ENCODE measurements at places on chromosomes 1 and 21.

- H3K4me1 ChIP-seq: peaks cover 27% of the 10 kb centered on the region
- H3K4me3 ChIP-seq: no peak overlapping the region
- H3K36me3 ChIP-seq: peaks cover 22% of the 10 kb centered on the region
- DNase-seq: no peak
- no peaks in the 10 kb centered on the region for H3K27me3 ChIP-seq
These were observed 31.3 kb downstream of the XKR8 start for GRCh38 chr1:27990920-27991537.

- no peak overlapping the region for H3K27ac ChIP-seq
- H3K4me3 ChIP-seq: no peak overlapping the region
- peaks cover 17% of the 10 kb centered on the region for H3K36me3 ChIP-seq
- DNase-seq: no peak
These were observed 6.2 kb downstream of the SMIM1 start for GRCh38 chr1:3778590-3779264.

- no peaks in the 10 kb centered on the region for H3K36me3 ChIP-seq
- no peak overlapping the region for H3K4me3 ChIP-seq
- H3K27ac ChIP-seq: peak overlapping the region; percentile 11
- peaks cover 33% of the 10 kb centered on the region for H3K4me1 ChIP-seq
- peaks cover 7% of the 10 kb centered on the region for H3K27me3 ChIP-seq
These were observed 7.7 kb upstream of the S100A2 start for GRCh38 chr1:153573351-153573750.

- no peaks in the 10 kb centered on the region for H3K36me3 ChIP-seq
- H3K4me1 ChIP-seq: no peaks in the 10 kb centered on the region
- H3K4me3 ChIP-seq: no peak overlapping the region
- H3K27me3 ChIP-seq: peaks cover 21% of the 10 kb centered on the region
- no peak overlapping the region for H3K27ac ChIP-seq
These were observed 14.7 kb upstream of the HAO2 start for GRCh38 chr1:119353836-119354235.

GRCh38 chr1:38235705-38236104 lies 189.1 kb upstream of the POU3F1 start:
- H3K27me3 ChIP-seq: peaks cover 9% of the 10 kb centered on the region
- no peak for DNase-seq
- H3K4me1 ChIP-seq: no peaks in the 10 kb centered on the region
- H3K36me3 ChIP-seq: no peaks in the 10 kb centered on the region
- H3K4me3 ChIP-seq: no peak overlapping the region

- H3K4me1 ChIP-seq: no peaks in the 10 kb centered on the region
- H3K4me3 ChIP-seq: no peak overlapping the region
- peaks cover 49% of the 10 kb centered on the region for H3K36me3 ChIP-seq
- peak; percentile 77 for DNase-seq
These were observed 46.6 kb downstream of the PACC1 start for GRCh38 chr1:212368073-212368484.

DNA sequence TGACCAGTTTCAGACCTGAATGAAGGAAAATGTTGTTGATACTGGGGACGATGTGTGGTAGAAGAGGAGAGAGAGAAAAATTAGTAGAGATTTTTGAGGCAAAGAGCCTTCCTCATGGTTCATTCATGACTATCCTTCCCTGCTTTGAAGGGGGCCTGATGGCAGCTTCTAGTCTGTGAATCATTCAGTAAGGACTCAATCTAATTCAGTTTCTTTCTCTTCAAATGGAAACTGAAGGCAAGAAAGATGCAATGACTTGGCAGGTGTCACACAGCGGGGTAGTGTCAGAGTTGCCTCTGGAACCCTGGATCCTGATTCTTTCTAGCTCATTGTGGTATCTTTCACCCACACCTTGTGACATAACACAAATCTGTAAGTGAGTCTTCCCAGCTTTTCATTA lies 14.9 kb upstream of the CD5L start:
- H3K36me3 ChIP-seq: no peaks in the 10 kb centered on the region
- peaks cover 8% of the 10 kb centered on the region for H3K27me3 ChIP-seq
- no peak for DNase-seq
- no peak overlapping the region for H3K27ac ChIP-seq
- no peaks in the 10 kb centered on the region for H3K4me1 ChIP-seq

- DNase-seq: no peak
- peak overlapping the region; percentile 43 for H3K27ac ChIP-seq
- peaks cover 72% of the 10 kb centered on the region for H3K4me1 ChIP-seq
- H3K27me3 ChIP-seq: no peaks in the 10 kb centered on the region
- peak overlapping the region; percentile 25 for H3K4me3 ChIP-seq
These were observed 2.7 kb downstream of the MEF2D start for GRCh38 chr1:156497743-156498431.

- peak overlapping the region; percentile 8 for H3K27ac ChIP-seq
- H3K4me3 ChIP-seq: no peak overlapping the region
- peaks cover 12% of the 10 kb centered on the region for H3K36me3 ChIP-seq
These were observed 25.4 kb downstream of the MX2 start for GRCh38 chr21:41387042-41387819.

GRCh38 chr1:22949822-22950331 lies 22.8 kb downstream of the LACTBL1 start:
- H3K27ac ChIP-seq: no peak overlapping the region
- DNase-seq: no peak
- H3K4me1 ChIP-seq: no peaks in the 10 kb centered on the region
- peaks cover 21% of the 10 kb centered on the region for H3K27me3 ChIP-seq

- H3K4me3 ChIP-seq: no peak within 1 kb of the TSS
- H3K36me3 ChIP-seq: no peaks in the 10 kb centered on the region
- no peak for DNase-seq
These were observed at the start of gene CRYBG2 for GRCh38 chr1:26353976-26354820. CRYBG2 (minus strand) TSS chr1:26354130; CDS start chr1:26346657, 7,473 bp downstream.

DNA sequence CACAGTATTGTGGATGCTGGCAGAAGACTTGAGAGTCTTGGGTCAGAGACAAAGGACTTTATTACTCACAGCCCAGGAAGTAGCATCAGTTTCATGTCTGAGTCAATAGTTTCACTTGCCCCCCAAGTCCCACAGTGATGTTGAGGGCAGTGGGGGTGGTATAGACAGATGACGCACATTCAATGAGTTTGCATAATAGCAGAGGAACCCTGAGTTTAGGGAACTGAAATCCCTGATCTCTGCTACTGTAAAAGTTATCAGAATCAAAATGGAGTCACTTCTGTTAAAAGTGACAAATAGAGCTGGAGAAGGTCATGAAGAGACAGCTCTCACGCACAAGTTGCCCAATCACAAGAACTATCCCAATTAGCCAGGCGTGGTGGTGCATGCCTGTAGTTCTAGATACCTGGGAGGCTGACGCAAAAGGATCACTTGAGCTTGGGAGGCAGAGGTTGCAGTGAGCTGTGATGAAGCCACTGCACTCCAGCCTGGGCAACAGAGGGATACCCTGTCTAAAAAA lies 11.5 kb upstream of the HCRTR1 start:
- no peak overlapping the region for H3K27ac ChIP-seq
- no peak overlapping the region for H3K4me3 ChIP-seq
- H3K4me1 ChIP-seq: peaks cover 8% of the 10 kb centered on the region
- DNase-seq: peak; percentile 32
- no peaks in the 10 kb centered on the region for H3K36me3 ChIP-seq

GRCh38 chr1:228960705-228961104 lies 225.4 kb downstream of the RHOU start:
- H3K4me1 ChIP-seq: no peaks in the 10 kb centered on the region
- no peak for DNase-seq
- H3K4me3 ChIP-seq: no peak overlapping the region

DNA sequence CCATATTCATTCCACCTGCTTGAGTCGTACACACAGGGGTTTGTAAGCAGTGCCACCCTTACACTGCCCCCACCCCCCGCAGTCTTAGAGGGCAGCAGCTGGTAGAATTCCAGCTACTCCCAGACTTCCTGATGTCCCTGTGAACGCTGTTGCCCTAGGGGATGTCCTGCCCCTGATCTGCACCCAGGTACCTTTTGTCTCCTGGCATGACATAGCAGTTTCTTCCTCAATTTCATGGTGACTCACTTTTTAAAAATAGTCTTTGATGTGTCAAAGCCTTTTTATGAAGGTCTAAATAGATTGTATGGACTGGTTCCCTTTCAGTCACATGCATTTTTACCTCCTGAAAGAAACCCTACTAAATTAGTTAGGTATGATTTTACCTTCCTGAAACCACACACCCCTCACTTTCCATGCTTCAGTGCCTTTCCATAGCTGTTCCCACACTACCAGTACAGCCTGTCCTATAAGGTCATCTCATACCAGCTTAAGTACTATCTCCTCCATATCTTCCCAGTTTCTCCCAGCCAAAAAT lies 76.4 kb downstream of the ST3GAL3 start:
- no peaks in the 10 kb centered on the region for H3K27me3 ChIP-seq
- no peak overlapping the region for H3K4me3 ChIP-seq
- peaks cover 22% of the 10 kb centered on the region for H3K36me3 ChIP-seq
- DNase-seq: no peak
- H3K4me1 ChIP-seq: peaks cover 16% of the 10 kb centered on the region
- no peak overlapping the region for H3K27ac ChIP-seq

DNA sequence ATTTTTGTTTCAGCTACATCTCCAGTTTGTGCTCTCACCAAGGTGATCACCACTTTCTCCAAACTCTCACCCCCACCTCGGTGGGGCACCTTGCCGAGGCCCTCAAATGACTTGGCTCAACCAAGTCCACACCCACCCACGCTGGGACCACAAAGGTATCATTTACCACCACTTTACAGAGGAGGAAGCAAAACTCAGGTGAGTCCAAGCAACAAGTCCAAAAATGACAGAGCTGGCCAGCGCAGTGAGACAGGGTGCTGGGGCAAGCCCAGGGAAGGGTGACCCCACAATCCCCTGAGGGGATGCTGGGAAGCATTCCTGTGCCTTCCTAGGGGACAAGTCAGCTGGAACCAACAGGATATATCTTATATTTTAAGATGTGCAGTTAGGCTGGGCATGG lies 24.7 kb downstream of the SSBP3 start:
- DNase-seq: no peak
- H3K4me3 ChIP-seq: no peak overlapping the region
- no peaks in the 10 kb centered on the region for H3K27me3 ChIP-seq
- peaks cover 2% of the 10 kb centered on the region for H3K36me3 ChIP-seq
- no peak overlapping the region for H3K27ac ChIP-seq

DNA sequence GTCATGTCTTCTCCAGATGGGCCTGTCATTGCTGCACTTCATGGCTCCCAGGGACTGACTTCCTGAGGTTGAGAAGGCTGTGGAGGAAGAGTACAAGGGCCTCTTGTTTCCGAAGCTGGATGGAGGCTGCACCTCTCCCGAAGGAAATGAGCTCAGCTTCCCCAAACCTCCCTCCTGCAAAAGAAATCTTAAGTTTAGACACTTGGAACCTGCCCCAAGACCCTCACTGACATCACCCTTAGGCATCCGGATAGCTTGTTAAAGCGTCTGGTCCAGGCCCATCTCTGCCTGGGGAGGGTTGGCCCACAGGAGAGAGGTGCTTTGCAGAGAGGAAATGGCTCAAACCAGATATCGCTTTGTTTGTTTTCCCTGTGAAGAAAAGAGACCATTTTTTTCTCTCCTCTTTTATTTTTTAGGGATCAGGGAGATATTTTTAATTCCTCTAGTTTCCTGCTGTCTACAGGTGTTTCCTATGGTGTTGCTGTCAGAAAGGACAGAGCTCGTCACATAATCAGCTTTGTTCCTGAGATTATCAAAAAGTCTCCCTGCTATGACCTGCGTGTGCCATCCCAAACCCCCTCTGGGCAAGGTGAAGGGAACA lies 25.0 kb downstream of the RCSD1 start:
- H3K4me1 ChIP-seq: peaks cover 90% of the 10 kb centered on the region
- peak overlapping the region; percentile 25 for H3K27ac ChIP-seq
- no peaks in the 10 kb centered on the region for H3K27me3 ChIP-seq
- no peak overlapping the region for H3K4me3 ChIP-seq

GRCh38 chr1:239742416-239743109 lies 349.1 kb upstream of the FMN2 start:
- no peak overlapping the region for H3K4me3 ChIP-seq
- H3K27ac ChIP-seq: no peak overlapping the region
- peaks cover 12% of the 10 kb centered on the region for H3K4me1 ChIP-seq
- DNase-seq: no peak

DNA sequence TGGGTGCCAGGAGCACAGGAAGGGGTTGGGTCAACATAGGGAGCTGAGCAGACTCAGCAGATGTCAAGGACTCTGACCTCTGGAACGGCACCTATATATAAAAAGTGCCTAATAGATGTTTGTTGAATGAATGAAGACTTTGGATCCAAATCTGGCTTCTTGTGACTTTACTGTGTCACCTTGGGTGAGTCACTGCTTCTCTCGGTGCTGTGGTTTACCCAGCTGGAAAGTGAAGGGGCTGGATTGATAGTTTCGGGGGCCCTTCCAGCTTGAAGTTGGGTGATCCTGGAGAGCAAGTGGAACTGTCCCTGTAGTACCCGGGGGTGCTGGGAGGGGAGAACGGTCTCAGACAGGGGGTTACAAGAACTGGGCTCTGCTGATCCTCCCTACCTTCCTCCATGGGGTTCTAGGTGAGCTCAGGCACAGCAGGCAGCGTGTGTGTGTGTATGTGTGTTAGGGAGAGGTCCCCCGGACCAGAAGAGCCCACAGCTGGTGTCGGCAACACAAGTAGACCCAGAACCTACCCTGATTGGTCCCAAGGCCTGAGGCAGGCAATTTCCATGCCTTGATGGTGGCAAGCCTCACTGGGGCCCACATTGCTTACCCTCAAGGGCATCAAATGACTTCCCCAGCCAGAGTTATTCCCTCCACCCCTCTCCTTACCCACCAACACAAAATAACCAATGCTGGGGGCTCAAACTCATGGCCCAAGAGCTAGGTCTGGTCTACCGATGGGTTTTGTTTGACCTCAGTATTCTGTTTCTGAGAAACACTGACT lies 5.5 kb upstream of the PADI1 start:
- H3K4me1 ChIP-seq: peaks cover 37% of the 10 kb centered on the region
- H3K27ac ChIP-seq: no peak overlapping the region
- H3K27me3 ChIP-seq: peaks cover 2% of the 10 kb centered on the region
- peak; percentile 38 for DNase-seq
- no peaks in the 10 kb centered on the region for H3K36me3 ChIP-seq

- H3K27ac ChIP-seq: no peak overlapping the region
- no peaks in the 10 kb centered on the region for H3K36me3 ChIP-seq
- no peaks in the 10 kb centered on the region for H3K27me3 ChIP-seq
- H3K4me1 ChIP-seq: peaks cover 3% of the 10 kb centered on the region
- DNase-seq: no peak
- no peak overlapping the region for H3K4me3 ChIP-seq
These were observed 90.6 kb downstream of the SGIP1 start for GRCh38 chr1:66624412-66625060.

DNA sequence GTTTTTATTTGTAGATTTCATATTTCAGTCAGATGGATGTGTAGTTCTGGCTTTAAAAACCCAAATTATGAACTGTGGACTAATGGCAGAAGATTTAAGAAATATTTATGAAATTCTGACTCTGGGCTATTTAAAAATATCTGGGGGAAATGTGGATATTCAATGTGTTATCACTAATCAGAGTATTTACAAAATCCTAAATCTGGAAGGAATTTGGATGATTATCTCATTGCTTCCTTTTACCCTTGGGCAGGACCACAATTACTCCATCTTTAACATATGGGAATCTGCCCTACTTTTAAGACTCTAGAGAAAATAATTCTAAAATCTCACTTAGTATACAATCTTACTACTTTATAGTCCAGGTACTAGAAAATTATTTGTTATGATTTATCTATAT lies 203.2 kb downstream of the PDE4B start:
- no peak for DNase-seq
- H3K36me3 ChIP-seq: no peaks in the 10 kb centered on the region
- H3K27me3 ChIP-seq: peaks cover 3% of the 10 kb centered on the region
- H3K27ac ChIP-seq: no peak overlapping the region
